Naive thymus-derived CD8-positive, alpha-beta T cell (primary cell): ENCODE measurements at places on chromosomes 3 and 15.

GRCh38 chr15:60017538-60018520 is 13.7 kb downstream of the FOXB1 start:
- no peak for DNase-seq

DNA sequence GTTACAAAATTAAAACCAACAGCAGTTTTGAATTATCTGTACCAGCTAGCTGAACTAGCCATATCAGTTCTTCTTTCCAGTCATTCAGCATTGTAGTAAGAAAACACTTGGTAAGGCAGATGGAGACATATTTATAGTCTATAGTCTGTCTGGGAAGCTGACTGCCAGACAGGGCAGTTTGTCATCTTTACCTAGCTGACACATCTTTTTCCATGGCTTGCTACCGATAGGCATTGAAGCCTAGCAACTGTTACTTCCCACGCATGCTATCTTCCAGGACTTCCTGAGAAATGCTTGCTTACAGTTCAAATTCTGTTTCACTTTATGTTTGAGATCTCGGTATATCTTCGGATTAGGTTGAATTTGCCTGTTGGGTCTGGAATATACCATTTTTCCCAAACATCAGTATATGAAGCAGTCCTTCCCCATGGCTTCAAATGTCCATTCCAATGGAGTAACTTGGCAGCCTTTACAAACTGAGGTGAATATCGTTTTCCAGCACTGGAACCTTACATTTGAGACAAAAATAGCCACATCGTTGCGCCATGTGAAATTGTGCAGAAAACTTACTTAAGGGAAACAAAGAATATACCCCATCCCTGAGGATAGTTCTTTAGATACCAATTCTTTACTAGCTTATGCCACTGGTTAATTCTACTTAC is 8.8 kb downstream of the GNL3 start:
- no peak for DNase-seq

DNA sequence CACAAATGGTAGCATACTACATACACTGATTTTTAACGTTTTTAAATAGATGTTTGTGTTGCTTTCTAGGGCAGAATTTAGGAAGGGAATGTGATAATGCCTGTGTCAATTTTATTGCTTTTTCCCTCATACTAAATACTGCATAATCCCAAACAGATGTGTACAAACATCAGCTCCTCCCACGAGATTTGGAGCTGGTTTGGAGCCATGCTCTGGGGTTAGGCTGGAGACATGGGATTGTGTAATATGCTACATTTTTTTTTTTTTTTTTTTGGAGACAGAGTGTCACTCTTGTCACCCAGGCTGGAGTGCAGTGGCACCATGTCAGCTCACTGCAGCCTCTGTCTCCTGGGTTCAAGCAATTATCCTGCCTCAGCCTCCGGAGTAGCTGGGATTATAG is 80.1 kb downstream of the EBLN2 start:
- DNase-seq = no peak

- no peak for DNase-seq
Measured at GRCh38 chr3:23161896-23162570, 41.1 kb upstream of the UBE2E2 start.

DNA sequence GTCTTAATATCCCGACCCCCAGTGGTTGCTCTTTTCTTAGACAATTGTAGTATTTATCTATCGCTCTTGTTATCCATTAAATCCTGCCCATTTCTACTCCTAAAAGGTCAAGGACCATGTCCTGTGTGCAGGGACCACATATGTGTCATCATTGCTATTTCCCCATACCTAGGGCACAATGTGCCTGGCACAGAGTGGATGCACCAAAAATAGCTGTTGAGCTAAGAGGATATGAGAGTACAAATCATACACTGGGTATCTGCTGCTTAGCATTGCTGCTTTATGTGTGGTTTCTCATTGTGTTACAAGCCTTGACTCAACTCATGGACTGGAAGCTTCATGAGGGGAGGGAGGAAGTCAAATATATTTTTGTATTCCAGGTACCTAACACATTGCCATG is 3.4 kb upstream of the MITF start:
- DNase-seq = no peak

GRCh38 chr3:59303452-59303851 is 253.6 kb upstream of the CFAP20DC start:
- no peak for DNase-seq

GRCh38 chr3:122198966-122199365 is 15.5 kb downstream of the CASR start:
- no peak for DNase-seq

DNA sequence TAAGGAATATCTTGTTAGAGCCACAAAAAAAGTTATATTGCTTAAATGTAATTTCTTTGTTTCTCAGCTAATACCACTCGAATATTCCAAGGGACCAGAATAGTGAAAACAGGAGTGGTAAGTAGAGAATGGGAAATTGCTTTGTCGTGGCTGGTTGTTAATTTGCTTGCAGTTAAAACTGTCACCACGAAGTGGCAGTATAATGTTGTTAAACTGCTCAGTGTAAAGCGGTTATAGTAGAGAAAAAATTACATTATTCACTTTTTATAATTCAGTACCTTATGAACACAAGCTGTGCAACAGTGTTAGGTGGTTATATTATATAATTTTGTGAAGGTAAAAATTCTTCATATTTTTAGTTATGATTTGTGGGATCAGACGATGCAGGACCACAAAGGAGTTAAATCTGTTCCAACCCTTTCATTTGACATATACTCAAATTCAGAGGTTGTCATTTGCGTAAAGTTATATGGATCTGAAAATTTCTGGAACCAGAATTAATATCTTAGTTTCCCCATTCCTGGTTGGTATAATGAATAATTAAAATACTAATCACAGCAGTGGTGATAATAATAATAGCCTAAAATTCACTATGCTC is 171.8 kb downstream of the FEZF2 start:
- DNase-seq = no peak

GRCh38 chr15:65638109-65638508 is 16.4 kb downstream of the SLC24A1 start:
- DNase-seq = no peak

- DNase-seq = no peak
Measured at GRCh38 chr3:21876782-21877181, 125.8 kb upstream of the ZNF385D start.

GRCh38 chr3:24185738-24186384 is 240.8 kb downstream of the NR1D2 start:
- DNase-seq = peak; percentile 1

DNA sequence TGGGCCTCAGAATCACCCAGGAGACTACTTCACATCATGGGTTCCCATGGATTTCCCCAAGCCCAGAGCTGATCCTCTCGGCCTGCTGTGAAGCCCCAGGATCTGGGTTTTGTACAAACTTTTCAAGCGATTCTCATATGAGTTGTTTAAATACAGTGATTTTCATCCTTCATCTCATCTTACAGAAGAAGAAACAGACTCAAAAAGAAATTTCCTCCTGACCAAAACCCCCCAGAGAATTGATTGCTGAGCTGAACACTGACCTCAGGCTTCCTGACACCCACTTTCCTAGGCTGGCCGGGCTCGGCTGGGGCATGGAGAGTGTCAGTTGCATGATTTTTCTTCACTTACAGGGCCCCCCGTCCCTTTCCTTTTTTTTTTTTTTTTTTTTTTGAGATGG is 60.3 kb downstream of the BDH1 start:
- no peak for DNase-seq

DNA sequence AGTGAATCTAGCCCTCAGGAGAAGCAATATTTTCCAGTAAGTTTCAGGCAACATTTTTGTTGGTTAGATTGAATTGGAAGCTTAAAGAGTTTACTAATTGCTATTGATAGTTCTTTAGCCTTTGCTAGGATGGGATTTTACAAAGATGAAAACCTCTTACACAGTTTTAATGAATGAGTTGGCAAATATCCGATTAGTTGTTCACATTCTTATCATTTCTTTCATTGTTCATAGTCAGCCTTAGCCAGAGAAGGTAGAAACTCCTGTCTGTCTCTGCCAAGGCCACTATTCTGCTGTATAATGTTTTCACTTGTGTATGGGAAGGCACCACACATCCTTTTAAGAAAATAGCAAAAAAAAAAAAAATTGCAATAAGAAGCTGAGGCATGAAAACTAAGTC is 222.0 kb upstream of the MANF start:
- DNase-seq = no peak
